ENCODE measurements at places on chromosomes 7 and 10.

DNA sequence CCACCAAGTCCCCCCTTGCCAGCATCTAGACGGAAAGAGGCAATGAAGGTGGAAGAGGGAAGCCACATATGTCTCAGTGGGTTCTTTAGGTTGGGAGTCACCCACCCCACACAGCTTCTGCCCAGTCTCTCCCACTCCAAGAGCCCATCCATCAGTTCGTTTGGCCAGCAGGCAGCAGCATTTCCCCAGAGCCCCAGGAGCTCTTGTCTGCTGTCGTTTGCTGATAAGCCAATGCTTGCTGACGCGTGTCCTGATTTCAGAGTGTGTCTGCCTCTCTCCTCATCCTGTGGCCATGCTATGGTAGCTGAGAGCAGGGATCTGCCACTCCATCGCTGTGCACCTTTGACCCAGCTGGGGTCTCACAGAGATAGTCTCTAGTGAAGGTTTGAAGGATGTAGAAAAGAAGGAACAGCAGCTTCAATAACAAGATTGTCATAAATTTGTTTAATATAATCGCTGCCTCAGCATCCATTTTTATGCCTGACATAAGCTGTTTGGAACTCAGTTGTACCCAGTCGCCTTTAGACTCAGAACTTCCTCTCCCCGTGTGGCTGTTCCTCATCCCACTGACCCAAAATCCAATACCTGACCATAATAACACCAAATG, 39.4 kb upstream of the GDF10 start:
- peak; percentile 30 for DNase-seq

GRCh38 chr7:114181280-114181679, 233.3 kb upstream of the FOXP2 start:
- DNase-seq, result no peak

DNA sequence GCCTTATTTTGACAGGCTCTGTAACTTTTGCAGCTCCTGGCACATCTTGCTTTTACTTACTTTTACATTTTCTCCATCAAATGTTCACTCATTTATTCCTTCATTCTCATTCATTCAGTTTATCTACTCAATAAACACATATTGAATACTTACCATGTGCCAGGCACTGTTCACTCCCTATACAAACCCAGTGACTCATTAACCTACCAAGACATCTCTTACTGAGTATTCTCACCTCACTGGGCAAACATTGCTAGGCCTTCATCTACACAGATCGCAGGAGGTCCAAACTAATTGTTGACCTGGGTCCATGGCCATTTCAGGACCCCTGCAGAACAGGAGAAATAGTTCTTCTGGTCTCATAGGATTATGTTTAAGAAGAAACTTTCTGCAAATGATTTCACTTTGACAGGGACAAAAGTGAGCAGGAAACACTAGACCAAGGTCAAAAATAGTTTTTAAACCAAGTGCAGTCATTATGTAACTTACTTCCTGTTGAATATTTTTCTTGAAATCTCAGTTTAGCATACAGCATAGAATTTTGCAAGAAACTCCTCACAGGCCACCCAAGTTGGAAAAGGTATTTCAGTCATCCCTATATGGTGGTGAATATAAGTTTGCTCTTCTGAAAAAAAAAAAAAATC, 17.6 kb downstream of the SLC26A4 start:
- DNase-seq, result no peak

DNA sequence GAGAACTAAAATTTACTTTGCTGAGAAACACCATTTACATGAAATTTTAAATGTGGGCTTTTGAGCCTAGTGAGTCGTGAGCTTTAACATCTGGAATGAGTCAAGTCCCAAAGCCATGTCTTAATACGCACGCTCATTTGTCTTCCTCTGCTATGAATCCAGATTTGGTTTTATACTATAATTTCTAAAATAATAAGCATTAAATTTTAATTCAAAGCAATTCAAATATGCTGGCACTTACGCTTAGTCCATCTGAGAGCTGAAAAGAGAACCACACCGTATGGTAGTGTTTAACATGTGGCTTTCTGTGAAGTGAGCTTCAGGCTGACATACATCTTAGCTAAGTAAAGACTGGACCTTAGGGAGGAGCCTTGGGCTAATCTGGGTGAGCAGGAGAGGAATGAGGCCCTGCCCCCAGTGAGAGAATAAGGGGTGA, 52.2 kb downstream of the CUBN start:
- DNase-seq, result no peak

DNA sequence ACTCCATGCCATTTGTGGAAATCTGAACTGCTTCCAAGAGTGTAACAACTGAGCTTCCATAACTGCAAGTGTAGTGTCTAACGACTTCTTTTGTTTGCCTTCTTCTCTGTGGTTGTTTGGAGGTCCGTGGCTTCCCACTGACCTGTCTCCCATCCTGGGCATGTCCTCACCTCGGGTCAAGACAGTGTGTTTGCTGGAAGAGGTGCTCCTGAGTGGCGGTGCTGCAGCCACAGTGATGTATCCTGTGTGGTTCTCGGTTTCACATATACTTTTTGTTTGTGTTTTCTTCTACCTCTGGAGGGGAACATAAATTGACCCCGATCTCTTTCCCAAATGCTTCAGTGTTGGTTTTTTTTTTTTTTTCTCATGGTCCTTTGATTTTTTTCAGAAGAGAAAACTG, 84.7 kb upstream of the NPVF start:
- DNase-seq, result no peak

- no peak for DNase-seq
These were observed 365.2 kb downstream of the HGF start for GRCh38 chr7:81404669-81405068.

GRCh38 chr10:47025253-47025539, 114.0 kb downstream of the PTPN20 start:
- DNase-seq, result no peak

DNA sequence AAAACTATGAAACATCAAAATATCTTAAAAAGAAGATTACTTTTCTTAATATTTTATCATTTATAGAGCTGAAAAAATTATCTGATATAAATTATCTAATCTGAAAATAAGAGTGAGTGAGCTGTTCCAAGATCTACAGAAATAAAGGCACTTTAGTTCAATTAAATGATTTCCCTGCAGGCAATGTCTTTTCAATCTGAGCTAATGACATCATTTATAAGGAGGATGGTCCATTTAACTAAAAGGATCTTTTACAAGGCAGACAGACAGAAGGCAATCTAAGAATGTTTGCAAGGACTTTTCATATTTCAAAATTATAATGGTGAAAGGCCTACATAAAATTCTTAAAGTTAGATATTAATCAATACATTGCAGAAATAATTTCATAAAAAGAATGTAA, 71.8 kb downstream of the SKAP2 start:
- DNase-seq, result no peak

DNA sequence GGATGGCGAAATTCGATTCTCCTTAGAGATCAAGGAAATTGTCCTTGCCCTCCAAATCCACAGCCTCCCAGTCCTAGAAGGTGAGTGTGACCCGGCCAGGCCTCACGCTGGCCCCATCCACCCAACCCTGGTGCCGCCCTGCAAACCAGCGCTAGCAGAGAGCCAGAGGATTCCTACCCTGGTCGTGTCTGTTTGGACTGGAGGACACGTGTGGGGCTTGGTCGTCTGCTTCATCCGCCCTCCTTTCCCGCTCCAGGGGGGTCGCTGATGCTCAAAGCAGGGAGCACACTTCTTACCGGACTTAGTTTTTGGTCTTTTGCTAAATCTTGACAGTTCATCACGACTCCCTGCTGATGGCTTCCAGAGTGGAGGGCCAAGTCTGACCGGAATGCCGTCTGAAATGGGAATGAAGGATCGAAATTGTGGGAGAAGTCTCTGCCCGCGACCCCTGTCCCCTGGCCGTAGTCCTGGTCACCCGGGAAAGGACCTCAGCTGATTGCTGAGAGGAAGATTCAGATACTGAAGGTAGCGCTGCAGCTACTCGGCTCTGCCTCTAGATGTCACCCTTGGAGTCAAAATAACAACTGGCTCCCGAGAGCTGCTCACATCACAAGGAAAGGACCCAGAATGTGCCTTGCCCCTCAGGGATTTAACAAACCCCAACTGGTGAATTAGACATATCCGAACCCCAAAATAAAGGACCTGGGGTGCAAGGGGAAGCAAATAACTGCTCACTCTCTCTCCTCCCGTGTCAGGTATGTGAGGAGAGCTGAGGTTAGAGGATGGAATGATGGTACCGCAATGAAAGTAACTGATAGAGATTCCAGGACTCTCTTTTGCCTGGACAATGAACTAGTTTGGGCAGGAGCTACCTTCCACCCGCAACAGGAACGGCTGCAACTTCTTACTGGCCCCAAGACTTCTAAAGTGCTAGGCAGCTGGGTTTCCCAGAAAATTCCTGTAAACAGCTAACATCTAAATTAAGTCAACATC, 23.5 kb upstream of the ORC5 start:
- DNase-seq, result peak; percentile 66

- no peak for DNase-seq
These were observed 437.6 kb downstream of the PCDH15 start for GRCh38 chr10:54363390-54363789.

DNA sequence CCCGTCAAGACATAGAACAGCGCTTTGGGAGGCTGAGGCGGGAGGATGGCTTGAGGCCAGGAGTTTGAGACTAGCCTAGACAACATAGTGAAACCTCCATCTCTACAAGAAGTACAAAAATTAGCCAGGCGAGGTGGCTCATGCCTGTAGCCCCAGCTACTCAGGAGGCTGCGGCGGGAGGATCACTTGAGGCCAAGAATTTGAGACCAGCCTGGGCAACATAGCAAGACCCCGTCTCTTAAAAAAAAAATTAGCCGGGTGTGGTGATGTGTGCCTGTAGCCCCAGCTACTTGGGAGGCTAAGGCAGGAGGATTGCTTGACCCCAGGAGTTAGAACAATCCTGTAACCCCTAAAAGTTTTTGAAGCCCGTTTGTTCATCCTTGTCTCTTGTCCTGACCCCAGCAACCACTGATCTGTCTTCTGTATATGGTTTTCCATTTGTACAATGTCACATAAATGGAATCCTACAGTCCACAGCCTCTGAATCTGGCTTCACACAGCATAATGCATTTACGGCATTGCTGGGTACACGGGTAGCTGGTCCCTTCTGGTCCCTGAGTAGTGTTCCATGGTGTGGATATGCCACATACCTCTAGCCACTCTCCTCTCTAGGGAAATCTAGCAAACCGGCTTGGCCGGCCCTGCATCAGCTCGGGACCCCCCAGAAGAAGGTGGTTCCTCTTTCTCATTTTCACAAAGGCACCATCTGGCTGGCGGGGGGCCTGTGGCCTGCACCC, 8.4 kb downstream of the GTF2IRD1 start:
- DNase-seq, result no peak

DNA sequence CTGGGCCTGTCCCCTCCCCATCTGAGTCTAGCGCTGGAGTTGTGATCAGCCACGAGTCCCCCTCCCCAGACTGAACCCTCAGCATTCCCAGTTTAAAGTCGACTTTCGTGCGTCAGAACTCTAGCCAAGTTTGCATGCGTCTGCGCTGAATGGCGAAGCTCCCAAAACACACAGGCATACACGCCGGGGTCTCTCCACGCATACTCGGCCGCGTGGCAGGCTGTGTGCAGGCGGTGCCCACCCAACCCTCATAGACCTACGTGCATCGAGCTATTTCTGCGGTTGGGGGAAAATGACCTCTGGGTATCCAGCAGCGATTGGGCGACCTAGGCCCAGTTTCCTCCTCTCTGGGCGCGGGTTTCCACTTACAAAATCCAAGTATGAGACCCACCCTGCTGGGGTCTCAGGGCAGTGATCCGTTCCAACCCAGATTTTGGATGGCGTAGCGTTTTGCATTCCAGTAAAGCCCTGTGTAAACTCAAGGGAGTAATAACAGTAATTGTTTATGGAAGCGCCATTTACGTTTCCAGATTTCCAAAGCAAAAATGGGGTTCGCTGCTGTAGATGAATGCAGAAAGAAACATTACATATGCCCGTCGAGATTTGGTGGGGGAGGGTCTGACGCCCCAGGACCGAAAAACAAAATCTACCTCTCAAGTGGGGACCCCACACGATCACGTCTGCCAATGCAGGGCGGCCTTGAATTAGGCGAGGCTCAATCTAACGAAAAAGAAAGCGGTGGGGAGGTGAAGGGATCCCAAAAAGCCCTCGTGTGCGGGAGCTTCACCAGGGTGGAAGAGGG, 2.0 kb upstream of the HMX3 start:
- no peak for DNase-seq

GRCh38 chr10:76033457-76034196, 602.2 kb downstream of the LRMDA start:
- DNase-seq, result no peak

DNA sequence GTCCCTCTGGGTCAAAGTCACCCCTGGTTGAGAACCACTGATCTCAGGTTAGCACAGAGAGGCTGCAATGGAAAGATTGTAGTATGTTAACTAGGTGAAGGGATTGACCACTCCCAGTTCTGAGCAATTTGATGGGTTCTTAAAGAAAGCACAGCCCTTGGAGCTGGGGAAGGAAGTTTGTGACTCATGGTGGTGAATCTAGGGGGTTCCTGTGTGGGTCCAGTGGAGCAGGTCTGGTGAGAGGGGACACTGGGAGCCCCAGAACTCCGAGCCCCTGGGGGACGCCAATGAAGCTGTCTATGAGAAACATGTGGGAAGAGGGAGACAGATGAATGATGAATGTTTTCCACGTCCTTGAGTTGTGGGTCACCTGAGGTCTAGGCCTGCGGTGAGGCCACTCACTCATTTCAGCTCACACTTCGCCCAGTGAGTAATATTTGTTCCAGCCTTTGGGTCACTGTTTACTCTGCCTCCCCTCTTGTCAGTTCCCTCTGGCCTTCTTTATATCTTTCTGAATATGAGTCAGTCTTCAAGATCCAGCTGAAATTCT, 341.9 kb downstream of the LRMDA start:
- no peak for DNase-seq

GRCh38 chr7:2582006-2582735, 23.4 kb downstream of the IQCE start:
- no peak for DNase-seq

DNA sequence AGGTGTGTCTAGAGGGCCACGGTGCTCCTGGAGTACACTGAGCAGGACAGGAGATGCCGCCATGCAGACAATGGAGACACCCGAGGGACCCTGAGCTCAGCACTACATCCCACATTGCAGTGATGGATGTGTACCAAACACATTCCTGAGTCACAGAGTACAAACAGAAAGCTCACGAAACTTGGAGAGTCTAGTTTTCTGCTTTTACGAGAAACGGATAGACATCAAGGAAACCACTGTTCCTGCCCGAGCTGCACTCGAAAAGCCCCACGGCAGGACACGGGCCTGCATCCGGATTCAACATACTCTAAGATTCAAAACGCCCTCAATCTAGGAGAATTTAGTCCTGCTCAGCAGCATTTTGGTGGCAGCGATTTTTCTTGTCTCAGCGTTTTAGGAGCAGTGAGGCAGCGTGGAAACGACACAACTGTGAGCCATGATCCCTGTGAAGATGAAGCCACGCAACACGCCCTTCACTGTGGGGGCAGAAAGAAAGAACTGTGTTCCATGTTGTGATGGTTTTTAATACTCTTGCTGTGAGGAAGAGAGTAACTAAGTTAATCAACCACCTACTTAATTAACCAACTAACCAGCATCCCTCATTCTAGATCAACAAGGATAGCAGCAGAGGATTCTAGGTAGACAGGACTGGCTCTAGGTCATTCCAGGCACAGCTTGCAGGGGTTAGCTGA, 3.2 kb downstream of the TNS3 start:
- no peak for DNase-seq

GRCh38 chr10:46514899-46515298, 41.6 kb downstream of the GPRIN2 start:
- DNase-seq, result no peak

- peak; percentile 51 for DNase-seq
These were observed 572 bp downstream of the CHST12 start for GRCh38 chr7:2403718-2404648.

- DNase-seq, result no peak
These were observed 22.0 kb upstream of the BMPR1A start for GRCh38 chr10:86734207-86734988.

GRCh38 chr10:95289003-95289920, 1.5 kb downstream of the PDLIM1 start:
- DNase-seq, result no peak

- no peak for DNase-seq
These were observed 53.4 kb upstream of the CYP2C18 start for GRCh38 chr10:94630017-94630688.

All from cerebellum (tissue), 4 donors.